Liver (tissue), 10 donors: ENCODE measurements at places on chromosomes 2 and 18. TPM values are rescaled to one million over a fixed set of nuclear protein-coding genes. Genes with fewer than 3 reads are reported as not detected.

The PROM2 gene
- 0.19 TPM for total RNA-seq

DNA sequence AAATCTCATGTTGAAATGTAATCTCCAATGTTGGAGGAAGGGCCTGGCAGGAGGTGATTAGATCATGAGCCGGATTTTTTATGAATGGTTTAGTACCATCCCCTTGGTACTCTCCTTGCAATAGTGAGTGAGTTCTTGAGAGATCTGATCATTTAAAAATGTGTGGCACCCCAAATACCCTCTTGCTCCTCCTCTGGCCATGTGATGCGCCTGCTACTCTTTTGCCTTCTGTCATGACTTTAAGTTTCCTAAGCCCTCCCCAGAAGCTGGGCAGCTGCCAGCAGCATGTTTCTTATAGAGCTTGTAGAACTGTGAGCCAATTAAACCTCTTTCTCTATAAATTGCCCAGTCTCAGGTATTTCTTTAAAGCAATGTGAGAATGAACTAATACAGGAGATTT, 72.6 kb upstream of the FIGN start:
- H3K27me3 ChIP-seq = no peaks in the 10 kb centered on the region
- no peak overlapping the region for H3K4me3 ChIP-seq
- no peaks in the 10 kb centered on the region for H3K36me3 ChIP-seq
- no peaks in the 10 kb centered on the region for H3K4me1 ChIP-seq

- no peak overlapping the region for H3K27ac ChIP-seq
- H3K4me1 ChIP-seq = peaks cover 3% of the 10 kb centered on the region
- no peak for DNase-seq
- H3K4me3 ChIP-seq = no peak overlapping the region
- H3K36me3 ChIP-seq = no peaks in the 10 kb centered on the region
Measured at GRCh38 chr2:74954500-74954874, 4.0 kb upstream of the POLE4 start.

DNA sequence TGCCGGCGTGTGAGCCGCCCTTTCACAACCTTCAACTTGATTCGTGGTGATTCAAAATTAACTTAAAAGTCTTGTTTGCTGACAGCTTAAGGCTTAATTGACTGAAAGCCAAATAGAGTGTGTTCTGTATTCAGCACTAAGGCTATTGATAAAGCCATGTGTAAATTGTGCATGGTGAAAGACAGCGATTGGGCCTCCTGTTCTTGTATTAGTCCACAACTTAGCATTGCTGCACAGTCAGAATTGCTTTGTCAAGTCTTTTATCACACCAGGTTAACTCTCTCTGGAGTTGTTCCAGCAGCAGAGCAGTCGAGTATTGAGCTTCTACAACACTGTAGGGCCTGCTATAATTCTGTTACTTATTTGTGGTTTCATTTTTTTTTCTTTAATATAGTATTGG, 210.1 kb downstream of the WDR7 start:
- no peak overlapping the region for H3K27ac ChIP-seq
- H3K4me3 ChIP-seq = no peak overlapping the region
- H3K36me3 ChIP-seq = no peaks in the 10 kb centered on the region
- H3K27me3 ChIP-seq = no peaks in the 10 kb centered on the region
- no peak for DNase-seq

GRCh38 chr2:232925153-232925820, 55.2 kb downstream of the SNORC start:
- no peak overlapping the region for H3K4me3 ChIP-seq
- H3K27me3 ChIP-seq = no peaks in the 10 kb centered on the region
- peaks cover 36% of the 10 kb centered on the region for H3K36me3 ChIP-seq
- no peaks in the 10 kb centered on the region for H3K4me1 ChIP-seq
- no peak overlapping the region for H3K27ac ChIP-seq

GRCh38 chr18:2610549-2610948, 39.2 kb downstream of the NDC80 start:
- H3K27ac ChIP-seq = no peak overlapping the region
- H3K4me3 ChIP-seq = no peak overlapping the region
- H3K27me3 ChIP-seq = no peaks in the 10 kb centered on the region
- no peak for DNase-seq
- H3K36me3 ChIP-seq = no peaks in the 10 kb centered on the region

DNA sequence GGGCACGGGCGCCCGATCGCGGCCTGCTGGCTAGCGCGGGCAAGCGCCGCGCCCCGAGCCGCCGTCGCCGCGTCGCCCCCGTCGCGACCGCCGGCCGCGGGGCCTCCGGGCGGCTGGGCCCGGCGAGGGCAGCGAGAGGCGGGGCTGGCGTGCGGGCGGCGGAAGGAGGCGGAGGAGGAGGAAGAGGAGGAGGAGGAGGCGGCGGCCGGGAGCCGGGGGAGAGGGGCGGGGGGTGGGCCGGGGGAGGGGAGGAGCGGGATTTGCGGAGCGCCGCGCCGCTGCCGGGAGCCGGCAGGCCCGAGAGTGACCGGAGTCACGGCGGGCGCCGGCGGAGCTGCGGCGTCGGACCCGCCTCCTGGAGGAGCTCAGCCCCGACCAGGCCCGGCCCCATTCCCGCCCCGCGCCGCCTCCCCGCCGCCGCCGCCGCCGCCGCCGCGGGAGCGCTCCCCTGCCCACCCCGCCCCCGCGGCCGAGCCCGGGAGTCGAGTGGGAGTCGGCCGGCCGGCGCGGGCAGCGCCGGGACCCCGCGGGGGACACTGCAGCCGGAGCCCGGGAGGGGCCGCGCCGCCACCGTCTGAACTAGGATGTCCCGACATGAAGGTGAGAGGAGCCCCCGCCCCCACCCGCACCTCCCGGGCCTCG, at the start of gene KCMF1:
TSS of gene KCMF1 (plus strand) at position 294 of the 642 bp plus-strand sequence. CDS start at position 585, 291 bp downstream.
- H3K27me3 ChIP-seq = no peaks in the 10 kb centered on the region
- peaks cover 4% of the 10 kb centered on the region for H3K4me1 ChIP-seq
- H3K27ac ChIP-seq = peak within 1 kb of the TSS; percentile 92
